ENCODE measurements at places on chromosomes 13 and 19.

GRCh38 chr19:15437355-15438123 is 12.2 kb downstream of the WIZ start:
- no peak for DNase-seq

DNA sequence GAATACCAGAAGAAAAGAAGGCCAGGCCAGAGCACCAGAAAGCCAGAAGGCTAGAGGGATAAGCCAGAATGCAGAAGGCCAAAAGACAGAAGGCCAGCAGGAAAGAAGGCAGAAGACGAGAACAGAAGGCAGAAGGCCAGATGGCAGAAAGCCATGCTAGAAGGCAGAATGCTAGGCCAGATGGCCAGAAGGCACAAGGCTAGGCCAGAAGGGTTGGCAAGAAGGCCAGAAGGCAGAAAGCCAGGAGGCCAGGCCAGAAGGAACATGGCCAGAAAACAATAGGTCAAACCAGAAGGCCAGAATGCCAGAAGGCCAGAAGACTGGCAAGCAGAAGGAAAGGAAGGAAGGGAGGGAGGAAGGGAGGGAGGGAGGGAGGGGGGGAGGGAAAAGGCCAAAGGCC is 188.8 kb downstream of the TUBA3C start:
- no peak for DNase-seq

DNA sequence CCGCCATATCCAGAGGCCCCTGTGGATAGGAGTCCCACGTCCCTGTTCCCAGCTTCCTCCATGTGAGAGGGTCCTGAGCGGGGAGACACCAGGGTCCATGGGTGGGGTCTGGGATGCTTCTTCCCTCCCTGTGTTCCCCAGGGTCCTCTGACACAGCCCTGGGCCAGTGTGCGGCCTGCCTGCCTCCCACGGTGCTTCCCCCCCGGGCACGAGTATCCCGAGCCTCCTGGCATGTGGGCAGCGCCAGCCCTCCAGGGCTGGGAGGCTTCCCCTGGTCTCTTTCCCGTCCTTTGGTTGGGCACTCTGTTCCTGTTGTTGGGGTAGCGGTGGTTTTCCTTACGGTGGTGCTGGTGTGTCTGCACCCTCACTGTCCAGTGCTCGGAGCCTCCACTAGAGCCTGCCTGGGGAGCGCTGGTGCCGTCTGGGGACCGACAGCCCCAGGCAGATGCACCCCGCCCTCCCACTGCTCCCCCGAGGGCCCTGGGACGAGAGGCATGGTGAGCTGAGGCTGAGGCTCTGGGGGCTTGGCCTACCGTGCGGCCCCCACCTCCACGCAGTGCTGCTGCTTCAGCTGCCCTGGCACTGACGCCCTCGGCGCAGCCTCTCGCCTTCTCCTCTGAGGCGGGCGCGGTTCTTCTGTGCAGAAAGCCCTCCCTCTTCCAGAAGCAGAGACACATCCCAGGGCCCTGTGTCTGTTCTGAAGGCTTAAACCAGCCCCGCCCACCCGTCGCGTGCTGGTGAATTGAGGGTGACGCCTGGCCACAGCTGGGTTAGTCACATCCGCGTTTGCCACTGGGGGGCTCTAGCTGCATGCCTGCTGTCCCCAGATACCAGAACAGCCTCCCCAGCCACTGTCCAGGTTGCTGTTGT is 27.9 kb downstream of the PLEKHJ1 start:
- no peak for DNase-seq

GRCh38 chr13:44713788-44714469 is 137.8 kb upstream of the TSC22D1 start:
- DNase-seq = peak; percentile 89

- no peak for DNase-seq
Observed at GRCh38 chr13:66995203-66995611, 234.9 kb downstream of the PCDH9 start.

GRCh38 chr19:38880882-38881609 is 3.0 kb upstream of the RINL start:
- no peak for DNase-seq

DNA sequence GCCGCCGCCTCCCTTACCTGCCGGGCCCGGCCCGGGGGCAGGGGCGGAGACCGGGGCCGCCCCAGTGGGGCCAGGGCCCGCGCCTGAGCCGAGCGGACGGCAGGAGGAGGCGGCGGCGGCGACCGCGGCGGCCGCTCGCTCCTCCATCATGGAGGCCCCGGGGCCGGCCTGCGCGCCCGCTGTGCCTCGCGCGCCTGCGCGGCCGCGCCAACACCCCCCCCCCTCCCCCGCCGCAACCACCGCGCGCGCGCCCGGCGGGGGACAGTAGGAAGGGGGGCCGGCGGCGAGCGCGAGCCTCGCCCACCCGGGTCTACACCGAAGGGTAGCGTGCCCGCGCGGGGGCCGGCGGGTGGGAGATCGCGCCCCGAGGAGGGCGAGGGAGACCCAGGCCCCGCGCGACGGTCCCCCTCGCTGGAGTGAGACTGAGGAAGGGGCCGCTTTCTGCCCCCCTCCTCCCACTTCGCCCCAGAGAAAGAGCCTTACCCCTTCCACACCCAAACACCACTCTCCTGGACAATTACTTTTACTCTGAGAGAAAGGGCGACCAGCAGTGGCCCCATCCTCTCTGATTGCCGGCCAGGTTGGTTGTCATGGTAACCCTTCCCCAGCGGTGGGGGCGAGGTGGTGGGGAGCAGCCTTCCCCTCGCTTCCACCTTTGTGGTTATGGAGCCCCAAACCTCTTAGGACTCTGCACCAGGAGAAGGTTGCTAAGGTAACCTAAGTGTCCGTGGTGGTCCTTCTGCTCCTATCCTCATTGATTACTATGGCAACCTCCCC is at the start of gene STRN4:
Gene STRN4, minus strand, starts transcription at position 170 of the 777 bp plus-strand sequence. Its CDS starts 20 bp downstream, at position 150.
- DNase-seq = no peak

DNA sequence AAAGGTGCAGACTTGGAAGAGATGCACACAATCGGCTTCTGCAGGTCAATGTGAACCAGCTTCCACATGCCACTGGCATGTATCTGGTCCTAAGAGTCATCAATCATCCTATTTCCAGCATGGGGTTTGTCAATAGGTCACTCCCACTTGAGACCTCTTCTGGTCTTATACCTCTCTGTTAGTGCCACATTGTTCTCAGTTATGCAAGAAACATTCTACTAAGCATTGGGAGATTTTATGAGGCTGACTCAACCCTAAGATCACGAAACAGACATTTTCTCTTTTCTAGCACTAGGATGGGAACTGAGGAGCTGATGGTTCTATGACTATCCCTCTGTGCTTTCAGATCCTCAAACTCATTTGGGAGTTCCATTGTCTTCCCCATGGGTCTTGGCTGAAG is 581.5 kb upstream of the KLF12 start:
- DNase-seq = no peak

- DNase-seq = no peak
Observed at GRCh38 chr19:2516727-2517126, 40.8 kb downstream of the GADD45B start.

Measured in kidney glomerular epithelial cell (primary cell).